Astrocyte of the spinal cord (primary cell): ENCODE measurements at places on chromosomes 6 and 20.
A peak's percentile ranks its signal among the peaks of the same experiment; 100 is the strongest.

DNA sequence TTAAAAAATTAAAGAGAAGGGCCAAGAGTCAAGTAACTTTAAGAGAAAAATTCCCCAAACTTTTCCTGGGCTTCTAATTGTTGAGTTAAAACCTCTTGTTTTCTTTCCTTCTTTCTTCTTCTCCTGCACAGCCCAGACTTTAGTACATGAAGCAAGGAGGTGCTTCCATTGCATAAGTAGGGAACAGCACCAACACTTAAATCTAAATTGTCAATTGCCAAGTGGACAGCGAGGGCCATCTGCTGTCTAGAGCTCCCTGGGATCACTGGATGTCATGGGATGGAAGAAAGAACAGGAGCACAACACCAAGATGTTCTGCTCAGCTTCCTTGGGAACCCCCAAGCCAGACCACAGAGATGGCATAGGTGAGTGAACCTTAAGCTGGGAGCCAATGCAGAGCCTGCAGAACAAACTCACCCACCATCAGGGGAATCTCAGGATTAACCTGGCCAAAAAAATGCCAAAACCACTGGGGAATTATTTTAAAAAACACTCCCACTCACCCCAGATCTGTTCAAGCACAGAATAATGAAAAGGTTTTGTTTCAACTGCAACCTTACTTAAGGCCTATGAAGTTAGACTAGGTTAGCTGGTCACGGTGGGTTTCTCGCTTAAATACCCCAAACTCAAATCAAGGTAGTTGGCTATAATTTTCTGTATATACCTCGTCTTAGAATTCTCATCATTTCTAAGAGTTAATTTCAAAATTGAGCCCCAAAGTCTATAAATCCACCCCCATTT lies 67.8 kb downstream of the TNFRSF21 start:
- no peak for DNase-seq

GRCh38 chr20:43220612-43221011 lies 30.9 kb upstream of the PTPRT start:
- DNase-seq, result no peak

- no peak for DNase-seq
These were observed 52.7 kb downstream of the TRAF3IP2 start for GRCh38 chr6:111552958-111553357.

GRCh38 chr6:116371120-116371917 lies 572 bp downstream of the DSE start:
- DNase-seq, result peak; percentile 94

- peak; percentile 3 for DNase-seq
These were observed 336.2 kb downstream of the FOXA2 start for GRCh38 chr20:22248051-22248667.

GRCh38 chr6:130993292-130993765 lies 69.7 kb downstream of the EPB41L2 start:
- DNase-seq, result no peak

DNA sequence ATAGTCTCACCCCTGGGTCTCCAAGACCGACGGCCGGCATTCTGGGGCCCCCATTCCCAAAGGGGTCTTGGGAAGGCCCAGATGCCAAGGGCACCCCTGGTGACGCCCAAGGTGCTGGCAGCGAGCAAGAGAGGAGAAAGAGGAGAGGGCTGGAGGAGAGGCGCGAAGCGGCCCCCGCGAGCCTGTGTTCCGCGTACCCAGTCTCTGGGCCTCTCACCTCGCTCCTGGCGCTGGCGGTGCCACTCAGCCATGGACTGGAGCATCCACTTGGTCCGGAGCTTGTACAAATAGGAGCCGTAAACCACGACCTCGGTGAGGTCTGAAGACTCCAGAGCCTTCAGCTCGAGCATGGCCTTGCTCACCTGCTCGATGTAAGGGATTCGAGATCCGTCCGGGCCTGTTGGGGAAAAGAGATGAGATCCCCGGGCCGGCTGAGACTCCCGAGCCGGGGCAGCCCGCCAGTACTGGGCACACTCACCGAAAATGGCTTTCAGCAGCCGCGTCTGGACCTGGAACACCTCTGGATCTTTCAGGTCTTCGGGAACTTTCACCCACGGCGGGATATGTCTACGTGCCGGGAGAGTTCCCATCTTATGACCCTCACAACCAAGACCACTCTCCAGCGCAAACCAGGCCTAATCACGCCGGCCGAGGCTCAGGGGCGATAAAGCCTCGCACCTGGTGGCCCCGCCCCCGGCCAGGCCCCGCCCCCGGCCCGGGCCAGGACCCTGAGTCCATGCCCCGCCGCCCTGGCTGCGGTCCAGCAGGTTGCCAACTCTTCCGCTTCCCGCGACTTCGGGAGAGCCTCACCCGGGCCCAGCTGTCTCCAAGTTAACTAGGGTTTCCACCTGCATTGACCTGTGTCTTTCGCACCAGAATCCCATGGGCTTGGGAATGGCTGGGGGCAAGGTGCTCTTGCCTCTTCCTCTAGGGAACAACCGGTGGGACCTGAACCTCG lies at the start of gene DPPA5:
Gene DPPA5, minus strand, starts transcription at position 641 of the 958 bp plus-strand sequence. Its CDS starts 51 bp downstream, at position 590.
- DNase-seq, result no peak

GRCh38 chr6:28203201-28203600 lies 21.9 kb upstream of the ZSCAN9 start:
- no peak for DNase-seq

GRCh38 chr6:106561686-106562405 lies 67.5 kb downstream of the RTN4IP1 start:
- DNase-seq, result no peak

- no peak for DNase-seq
These were observed 64.6 kb downstream of the RNF144B start for GRCh38 chr6:18451756-18452155.

DNA sequence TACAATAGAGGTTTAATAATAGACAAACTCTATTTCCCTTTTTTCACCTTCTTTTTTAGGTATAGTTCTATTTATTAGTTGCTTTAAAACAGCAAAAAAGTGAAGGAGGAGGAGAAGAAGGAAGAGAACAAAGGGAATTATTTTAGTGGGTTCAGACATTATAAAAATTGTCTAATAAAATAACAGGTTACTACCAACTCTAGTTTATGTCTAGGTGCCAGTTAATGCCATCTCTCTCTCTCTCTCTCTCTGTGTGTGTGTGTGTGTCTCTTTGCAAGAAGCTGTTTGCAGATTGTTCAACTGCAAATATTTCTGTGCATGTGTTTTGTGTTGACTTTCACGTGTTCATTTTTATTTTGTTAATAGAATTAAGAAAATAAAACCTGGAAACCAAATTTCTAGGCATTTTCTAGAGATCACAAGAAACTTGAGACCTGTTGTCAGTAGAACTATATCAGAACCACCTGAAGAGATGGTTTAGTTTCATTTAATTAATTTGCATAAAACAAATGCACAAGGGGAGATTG lies 313.5 kb upstream of the SGK1 start:
- no peak for DNase-seq

GRCh38 chr6:38579010-38579628 lies 60.6 kb downstream of the BTBD9 start:
- peak; percentile 13 for DNase-seq

DNA sequence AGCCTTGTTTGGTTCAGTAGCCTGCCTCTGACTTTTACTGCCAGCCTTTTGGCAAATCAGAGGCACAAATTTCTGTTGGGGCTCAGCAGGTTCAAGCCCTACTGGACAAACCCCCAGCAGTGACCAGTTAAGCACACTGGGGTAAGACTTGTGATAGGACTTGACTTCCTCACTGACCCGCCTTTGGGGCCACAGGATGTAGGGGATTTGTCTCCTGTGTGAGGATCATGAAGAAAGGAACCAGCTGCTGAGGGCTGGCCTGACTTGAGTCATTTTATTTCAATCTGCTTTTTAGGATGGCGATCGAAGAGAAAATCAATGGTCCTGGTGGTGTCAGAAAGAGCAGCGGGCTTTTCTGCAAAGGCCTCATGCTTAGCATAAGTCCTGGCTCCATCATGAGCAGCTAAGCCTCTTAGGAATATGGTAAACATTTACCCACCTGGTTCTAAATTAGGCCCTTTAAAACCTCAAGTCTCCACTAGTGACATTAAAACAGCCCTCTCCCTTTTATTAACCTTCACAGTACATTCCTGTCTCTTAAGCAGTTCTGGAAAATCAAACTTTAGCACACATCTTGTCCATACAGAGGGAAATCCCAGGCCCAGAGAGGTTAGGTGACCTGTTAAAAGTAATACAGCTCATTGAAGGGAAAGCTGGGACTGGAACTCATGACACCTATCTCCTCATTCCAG lies 16.6 kb downstream of the CHMP4B start:
- DNase-seq, result no peak

- no peak for DNase-seq
These were observed 108.4 kb downstream of the RTN4IP1 start for GRCh38 chr6:106520711-106521401.

- no peak for DNase-seq
These were observed 15.4 kb upstream of the SLPI start for GRCh38 chr20:45269754-45270270.

DNA sequence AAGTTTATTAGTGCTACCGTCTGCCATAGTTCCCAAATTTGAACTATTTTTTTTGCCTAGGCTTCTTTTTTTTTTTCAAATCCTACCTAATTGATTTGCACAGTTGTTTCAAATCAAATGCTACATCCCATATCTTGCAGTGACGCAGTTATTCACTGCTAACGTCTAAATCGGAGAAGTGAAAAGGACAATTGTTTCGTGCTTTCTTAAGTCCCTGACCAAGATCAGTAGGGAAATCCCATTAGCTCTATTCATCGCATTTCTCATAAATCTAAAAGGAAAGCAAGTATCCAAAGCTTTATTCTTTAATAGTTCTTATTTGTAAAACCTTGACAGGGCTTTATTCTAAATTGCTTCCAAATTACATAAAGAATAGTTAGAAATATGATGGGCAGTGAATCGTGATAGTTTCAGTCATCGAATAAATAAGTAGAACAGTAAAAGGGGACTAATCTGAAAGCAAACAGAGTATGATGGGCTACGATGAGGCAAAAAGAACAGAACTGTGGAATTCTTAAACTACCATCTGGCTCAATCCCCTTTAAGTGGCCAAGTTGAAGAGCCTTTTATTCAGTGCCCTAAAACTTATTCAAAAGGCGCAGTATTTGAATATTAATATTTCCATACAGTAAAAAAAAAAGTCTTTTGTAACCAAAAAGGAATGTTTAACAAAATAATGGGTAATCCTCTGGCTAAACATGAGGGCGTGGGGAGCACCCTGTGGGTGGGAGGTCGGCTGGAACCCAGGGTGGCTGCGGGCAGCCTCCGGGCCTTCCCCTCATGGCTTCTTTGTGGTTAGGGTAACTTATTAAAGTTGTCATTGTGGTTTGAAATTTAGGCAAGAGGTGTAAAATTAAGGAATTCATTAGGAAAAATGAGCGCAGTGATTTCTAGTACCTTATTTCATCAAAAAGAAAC lies 3.0 kb upstream of the ARID1B start:
- DNase-seq, result no peak

GRCh38 chr6:166703149-166703710 lies 76.2 kb upstream of the RPS6KA2 start:
- DNase-seq, result no peak

DNA sequence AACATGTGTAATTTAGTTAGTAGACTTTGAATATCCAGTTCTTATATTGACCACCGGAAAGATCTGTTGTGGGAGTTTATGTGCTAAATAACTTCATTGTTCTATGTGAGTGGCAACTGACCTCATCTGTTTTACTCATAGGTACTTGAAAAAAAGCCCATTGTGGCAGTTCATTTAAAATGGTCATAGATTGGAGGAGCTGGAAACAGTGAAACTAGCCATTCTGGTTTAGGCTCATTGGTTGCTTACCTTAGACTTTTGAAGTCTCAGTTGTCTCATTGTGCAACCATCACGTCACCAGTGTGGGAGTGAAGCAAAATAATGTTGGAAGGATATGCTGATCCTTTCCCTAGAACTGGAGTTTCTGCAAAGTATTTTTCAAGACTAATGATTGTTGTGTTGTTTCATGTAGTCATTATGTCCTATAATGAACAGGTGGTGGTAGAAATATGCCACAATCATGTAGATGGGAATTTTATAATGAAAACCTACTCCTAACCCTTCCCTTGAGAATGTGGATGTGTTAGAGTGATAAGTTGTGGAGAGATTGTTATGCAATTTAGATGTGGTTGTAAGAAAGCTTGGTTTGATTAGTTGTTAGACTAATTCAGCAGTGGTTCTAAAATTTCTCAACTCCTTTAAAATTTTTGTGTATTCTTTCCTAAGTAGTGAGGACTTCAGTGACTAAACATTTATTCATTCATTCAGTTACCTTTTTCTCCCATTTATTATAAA lies 18.3 kb downstream of the DSP start:
- DNase-seq, result no peak

- no peak for DNase-seq
These were observed 5.1 kb downstream of the BTN2A2 start for GRCh38 chr6:26388014-26388413.

DNA sequence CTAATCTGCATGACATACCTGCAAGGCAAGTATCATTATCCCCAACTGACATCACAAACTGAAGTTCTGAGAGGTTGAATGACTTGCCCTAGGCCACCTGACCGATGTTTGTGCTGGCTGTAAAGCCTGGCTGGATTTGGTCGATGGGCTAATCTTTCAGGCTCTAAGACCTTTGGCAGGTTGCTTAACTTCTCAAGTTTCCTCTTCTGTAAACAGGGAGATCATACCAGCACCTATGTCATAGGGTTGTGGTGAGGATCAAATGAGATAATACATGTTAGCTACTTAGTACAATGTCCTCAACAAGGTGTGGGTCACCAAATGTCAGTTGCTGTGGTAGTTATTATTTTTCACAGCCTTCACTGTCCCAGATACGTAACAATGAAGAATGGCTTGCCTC lies 14.2 kb downstream of the ANKRD66 start:
- no peak for DNase-seq

DNA sequence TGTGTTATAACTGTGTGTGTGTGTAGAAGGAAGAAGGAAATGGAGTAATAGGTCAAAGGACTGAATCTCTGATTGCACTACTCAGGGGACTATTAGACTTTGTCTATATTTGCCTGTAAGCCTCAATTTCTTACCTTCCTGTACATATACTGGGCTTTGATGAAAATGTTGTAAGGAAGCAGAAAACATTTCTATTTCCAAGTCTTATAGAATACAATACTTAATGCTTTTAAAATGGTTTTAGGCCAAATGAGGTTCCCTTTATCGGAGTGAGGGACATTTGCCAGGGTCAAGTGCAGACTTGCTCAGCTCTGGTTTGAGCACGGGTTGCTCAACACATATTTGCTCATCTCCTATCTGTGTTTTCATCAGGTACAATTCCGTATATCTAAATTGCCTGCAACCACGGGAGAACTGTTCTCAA lies 28.3 kb downstream of the MEP1A start:
- DNase-seq, result no peak

GRCh38 chr6:71933881-71934280 lies 47.5 kb downstream of the RIMS1 start:
- no peak for DNase-seq

DNA sequence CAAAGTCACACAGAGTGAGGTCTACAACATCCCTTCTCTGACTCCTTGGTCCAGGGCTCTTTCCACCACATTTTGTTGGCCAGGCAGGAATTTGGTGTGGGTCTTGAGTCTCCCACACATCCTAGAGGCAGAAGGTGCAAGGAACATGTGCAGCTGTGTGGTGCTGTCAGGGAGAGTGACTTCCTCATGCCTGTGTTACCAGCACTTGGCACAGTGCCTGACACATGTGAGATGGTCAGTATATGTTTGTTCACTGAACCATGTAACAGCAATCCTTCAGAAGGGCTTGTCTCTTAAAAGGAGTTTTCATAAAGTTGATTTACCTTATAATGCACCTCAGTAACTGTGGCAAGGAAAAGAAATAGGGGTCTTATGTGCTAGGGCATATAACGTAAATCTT lies 168.5 kb downstream of the CDC5L start:
- no peak for DNase-seq
